Chondrocyte (in vitro differentiated cells): ENCODE measurements at places on chromosomes 6 and 20. TPM values are rescaled to one million over a fixed set of nuclear protein-coding genes. Genes with fewer than 3 reads are reported as not detected.

HLA-DMA gene
- 3.6 to 5.5 TPM (median 5.4 TPM) in 3 replicates for total RNA-seq

ULBP1 gene
- 2.8 to 29.8 TPM (median 29.8 TPM) in 3 replicates for total RNA-seq

MACROD2 gene
- total RNA-seq: 2.7 to 4.8 TPM (median 3.2 TPM) in 3 replicates

MCUR1 gene
- 18.8 to 31.7 TPM (median 28.7 TPM) in 3 replicates for total RNA-seq
